CD4-positive, alpha-beta T cell treated with Interleukin-15 for 1 hour (primary cell): ENCODE measurements at places on chromosomes 6 and 20.

DNA sequence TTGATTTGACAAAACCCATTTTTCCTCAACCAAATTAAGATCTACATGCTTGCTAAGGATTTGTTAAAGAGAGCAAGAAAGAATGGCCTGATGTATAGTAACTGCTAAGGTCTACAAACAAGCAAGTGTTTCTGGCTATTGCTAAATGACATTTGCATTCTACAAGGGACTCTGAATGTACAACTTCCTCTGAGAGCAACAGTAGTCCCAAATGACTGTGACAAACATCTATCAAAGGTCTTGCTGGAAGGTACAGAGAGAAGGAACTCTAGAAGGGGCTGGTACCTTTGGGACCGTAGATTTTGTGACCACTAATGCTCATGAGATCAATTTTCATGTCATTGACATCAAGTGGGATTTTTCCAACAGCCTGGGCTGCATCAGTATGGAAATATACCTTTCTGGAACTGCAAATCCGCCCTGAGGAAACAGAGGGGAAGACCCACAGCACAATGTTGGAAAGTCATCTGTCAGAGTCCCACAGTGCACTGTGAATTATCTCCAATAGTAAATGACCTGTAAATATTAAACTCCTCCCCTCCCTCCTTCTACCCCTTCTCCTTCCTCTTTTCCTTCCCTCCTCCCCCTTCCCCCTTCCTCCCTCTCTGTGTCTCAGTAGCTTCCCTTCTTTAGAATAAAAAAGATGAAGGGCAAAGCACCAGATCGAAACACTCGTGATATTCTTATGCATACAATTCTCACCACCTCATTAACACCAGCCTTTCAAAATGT is 15.9 kb upstream of the CPNE1 start:
- DNase-seq, result no peak

DNA sequence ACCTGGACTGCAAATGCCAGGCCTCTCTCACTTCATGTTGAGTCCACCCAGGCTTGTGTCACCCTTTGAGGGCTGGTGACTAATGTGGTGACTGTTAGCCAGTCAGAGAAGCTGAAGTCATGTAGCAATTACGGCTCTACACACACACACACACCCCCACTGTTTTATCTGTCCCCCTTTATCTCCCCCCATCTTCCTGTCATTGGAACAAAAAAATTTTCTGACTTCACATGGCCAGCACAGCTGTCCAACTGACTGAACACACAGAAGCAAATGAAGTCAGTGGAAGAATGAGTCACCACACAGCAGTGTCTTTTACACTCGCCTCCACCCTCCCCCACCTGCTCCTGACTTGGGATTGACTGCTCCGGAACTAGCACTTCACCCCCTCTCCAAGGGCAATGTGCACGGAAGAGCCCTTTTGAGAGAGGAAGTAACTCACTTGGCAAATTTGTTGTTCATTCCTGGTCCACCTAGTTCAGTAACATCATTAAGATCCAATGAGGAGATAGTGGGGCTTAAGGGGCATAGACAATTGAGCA is 198.0 kb downstream of the RNF144B start:
- no peak for DNase-seq

GRCh38 chr6:163757520-163757919 is 343.0 kb downstream of the QKI start:
- no peak for DNase-seq

GRCh38 chr6:19297880-19298279 is 539.3 kb upstream of the ID4 start:
- no peak for DNase-seq

GRCh38 chr6:149147195-149147594 is 170.3 kb upstream of the TAB2 start:
- DNase-seq, result no peak

DNA sequence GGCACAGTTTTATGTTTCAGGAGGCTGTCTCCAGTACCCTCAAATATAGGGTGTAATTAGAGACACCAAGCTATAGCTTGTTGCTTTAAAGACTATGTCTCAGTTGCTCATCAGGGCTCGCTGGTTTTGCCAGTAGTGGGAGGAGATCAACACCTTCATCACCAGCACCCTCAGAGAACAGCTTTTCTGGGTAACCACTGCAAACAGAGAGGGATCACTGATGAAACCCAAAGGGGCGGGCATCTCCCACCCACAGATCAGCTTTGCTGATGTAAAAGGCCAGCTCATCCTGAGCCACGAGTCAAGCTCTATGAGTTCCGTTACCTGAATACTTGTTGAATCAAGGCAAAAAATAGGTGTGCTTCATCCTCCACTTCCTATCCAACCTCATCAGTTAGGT is 187.7 kb downstream of the AIG1 start:
- no peak for DNase-seq

- no peak for DNase-seq
Measured at GRCh38 chr6:73231986-73232391, 6.7 kb upstream of the KHDC1L start.

GRCh38 chr20:61988665-61989064 is 77.0 kb downstream of the TAF4 start:
- no peak for DNase-seq

GRCh38 chr6:35368038-35368887 is 25.9 kb downstream of the PPARD start:
- no peak for DNase-seq

DNA sequence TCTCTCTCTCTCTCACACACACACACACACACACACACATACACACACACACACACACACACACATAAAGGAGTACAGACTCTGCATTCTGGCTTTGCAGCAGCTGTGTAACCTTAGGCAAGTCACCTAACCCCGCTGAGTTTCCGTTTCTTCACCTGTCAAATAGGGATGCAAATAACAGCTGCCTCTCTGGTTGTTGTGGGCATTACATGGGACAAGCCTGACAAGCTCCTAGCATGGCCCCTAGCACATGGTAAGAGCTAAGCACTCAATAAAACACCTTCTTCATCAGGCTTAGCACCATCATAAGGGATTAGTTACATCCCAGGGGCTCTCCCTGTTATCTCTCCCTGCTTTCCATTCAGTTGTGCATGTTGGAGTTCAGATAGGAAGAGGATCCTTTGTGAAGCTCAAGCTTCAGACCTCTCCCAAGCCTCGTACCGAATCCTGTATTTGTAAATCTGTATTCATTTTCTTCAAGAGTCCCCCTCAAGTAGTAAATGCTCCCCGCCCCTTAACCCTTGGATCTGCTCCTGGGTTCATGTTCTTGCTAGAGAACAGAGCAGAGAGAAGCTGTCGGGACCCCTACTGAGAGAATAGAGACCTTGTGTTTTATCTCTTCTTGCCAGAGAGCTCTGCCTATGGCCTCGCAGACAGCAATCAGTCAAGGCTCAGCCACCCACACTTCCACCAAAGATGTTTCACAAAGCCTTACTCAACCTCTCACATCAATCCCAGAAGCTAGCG is 2.2 kb downstream of the SLC13A3 start:
- DNase-seq, result no peak

DNA sequence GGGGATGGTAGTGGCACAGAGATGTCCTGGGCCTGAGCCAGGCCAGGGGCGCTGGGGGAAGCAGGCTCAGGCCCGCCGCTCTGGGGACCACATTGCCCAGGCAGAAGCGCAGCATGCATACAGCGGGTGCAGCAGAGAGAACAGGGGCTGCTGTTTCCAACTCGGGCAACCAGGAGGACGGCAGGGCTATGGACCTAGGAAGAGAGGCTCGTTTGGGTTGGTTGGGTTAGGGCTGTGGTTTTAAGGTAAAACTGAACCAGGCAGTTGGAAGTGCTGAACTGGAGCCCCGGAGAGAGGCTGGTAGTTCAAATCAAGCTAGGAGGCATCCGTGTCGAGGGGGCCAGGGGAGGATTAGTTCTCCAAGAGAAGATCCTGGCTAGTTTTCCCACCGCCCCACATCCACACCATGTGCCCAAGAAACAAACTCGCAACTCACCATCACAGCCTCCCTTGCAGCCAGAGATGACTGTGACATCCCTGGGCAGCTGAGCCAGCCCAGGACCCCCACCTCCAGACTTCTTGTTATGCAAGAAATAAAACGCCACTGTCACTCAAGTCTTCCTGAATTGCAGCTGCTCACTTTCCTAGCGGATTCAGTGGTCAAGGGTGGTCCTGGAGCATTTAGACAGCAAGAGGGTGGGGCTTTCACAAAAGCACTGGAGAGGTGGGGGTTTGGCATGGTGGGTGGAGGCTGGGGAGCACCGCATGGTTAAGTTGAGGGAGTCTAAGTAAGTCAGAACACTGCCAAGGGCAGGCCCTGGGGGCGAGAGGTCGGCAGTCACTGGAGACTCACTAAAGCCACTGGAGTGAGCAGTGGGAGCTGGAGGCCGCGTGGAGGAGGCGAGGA is 161.2 kb downstream of the GRM4 start:
- no peak for DNase-seq

DNA sequence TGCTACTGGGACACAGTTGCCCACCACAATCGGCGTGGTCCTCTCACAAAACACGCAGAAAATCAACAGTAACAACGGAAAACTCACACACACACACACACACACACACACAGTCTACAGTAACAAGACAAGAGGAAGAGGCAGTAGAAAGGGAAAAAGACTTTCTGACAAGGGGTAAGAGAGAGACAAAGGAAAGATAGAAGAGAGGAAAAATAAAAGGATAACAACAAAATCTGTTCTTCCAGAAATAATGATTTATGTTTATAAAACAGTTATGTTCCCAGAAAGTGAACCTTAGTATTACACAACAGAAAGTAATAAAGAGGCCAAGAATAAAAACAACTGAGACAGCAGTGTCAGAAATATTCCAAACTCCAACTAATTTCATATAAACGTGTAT is 2.9 kb downstream of the RANBP9 start:
- no peak for DNase-seq

GRCh38 chr6:11218538-11219399 is 13.7 kb downstream of the NEDD9 start:
- peak; percentile 55 for DNase-seq

GRCh38 chr6:101800598-101800997 is 407.1 kb downstream of the GRIK2 start:
- DNase-seq, result no peak

- no peak for DNase-seq
Measured at GRCh38 chr6:137246791-137247202, 27.6 kb upstream of the IFNGR1 start.

GRCh38 chr6:65091561-65091960 is 615.5 kb downstream of the EYS start:
- DNase-seq, result no peak

GRCh38 chr6:108625581-108625980 is 64.9 kb downstream of the FOXO3 start:
- DNase-seq, result no peak

DNA sequence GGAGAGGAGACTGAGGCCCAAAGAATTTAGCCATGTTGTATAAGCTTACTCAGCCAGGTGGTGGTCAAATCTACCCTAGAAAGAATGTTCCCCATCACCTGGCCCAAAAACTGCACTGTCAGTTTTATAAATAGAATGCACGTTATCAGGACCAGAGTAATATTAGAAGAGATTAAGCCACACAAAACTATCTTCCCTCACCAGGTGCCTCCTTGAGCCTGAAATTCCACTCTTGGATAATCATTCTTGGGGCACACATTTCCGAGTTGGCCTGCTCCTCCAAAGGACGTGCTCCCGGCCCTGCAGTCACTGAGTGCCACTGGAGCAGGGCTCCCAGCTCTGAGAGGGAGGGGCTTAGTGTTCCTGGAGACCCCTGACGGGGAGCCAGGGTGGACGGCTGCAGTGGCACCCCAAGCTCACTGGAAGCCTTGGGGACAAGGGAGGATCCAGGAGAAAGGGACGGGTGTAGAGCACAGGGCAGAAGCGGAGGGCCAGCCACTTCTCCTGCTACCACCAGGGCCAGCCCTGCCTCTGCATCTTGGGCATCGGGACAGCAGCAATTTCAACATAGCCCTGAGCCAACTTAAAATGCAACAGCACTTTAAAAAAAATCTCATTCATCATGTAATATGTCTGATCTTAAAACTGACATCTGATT is 160.8 kb upstream of the QKI start:
- no peak for DNase-seq

DNA sequence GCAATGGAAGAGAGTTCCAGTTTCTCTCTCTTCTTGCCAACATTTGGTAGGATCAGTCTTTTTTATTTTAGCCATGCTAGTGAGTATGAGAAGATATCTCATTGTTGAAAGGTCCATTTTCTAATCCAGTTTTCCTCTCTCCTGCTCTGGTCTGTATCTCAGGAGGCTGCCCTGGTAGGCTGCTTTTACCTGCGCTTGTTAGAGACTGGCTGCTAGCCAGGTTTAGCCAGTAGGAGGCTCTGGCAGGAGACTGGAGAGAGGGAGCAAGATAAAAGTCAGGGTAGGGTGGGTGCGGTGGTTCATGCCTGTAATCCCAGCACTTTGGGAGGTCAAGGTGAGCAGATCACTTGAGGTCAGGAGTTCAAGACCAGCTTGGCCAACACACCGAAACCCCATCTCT is 68.6 kb upstream of the FOXP4 start:
- DNase-seq, result no peak

GRCh38 chr20:62142252-62143080 is 728 bp downstream of the PSMA7 start:
- no peak for DNase-seq

DNA sequence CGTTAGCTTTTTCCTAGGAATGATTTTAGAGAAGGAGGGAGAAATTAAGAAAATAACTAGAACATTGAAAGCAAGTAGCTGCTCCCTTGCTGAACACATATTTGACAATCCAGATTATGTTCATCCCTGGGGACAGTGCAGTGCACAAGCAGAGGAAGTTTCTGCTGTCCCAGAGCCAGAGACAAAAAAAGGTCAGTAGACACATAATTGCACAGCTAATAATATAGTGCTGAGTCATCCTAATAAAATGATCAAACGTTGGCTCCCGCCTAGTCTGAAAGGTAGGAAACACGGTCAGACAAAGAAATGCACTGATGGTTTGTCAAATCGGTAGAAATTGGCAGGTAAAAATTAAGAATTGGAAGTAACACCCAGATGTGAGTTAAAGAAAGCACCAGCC is 21.7 kb upstream of the SSTR4 start:
- DNase-seq, result no peak

DNA sequence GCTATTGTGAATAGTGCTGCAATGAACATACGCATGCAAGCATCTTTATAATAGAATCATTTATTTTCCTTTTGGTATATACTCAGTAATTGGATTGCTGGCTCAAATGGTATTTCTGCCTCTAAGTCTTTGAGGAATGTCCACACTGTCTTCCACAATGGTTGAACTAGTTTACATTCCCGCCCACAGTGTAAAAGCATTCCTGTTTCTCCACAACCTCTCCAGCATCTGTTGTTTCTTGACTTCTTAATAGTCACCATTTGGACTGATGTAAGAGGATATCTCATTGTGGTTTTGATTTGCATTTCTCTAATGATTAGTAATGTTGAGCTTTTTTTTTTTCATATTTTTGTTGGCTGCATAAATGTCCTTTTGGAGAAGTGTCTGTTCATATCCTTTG is 208.7 kb downstream of the PHF3 start:
- DNase-seq, result no peak

- DNase-seq, result no peak
Measured at GRCh38 chr20:33320006-33320405, 37.0 kb downstream of the BPIFB1 start.
